ENCODE measurements at places on chromosomes 4 and X.

- no peak for DNase-seq
These were observed 9.0 kb upstream of the LONRF3 start for GRCh38 chrX:118965395-118965794.

DNA sequence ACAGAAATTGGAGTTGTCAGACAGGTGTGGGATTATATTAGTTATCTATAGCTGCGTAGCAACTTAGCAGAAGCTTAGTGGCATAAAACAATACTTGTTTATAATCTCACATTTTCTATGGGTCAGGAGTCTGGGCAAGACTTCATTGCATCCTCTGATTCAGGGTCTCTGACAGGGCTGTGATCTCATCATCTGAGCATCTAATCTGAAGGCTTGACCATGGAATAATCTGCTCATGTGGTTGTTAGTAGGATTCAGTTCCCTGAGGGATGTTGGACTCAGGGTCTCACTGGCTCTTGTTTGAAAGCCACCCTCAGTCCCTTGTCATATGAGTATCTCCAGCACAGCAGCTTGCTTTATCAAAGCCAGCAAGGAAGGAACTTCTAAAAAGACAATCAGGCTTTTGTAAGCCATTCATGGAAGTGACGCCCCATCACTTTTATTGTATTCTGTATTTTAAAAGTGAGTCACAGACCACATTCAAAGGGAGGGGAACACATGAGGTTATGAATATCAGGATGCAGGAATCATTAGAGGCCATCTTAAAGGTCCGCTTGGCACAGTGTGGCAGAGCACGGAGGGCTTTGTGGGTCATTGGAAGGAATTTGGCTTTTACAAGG is 37.2 kb upstream of the FAM9B start:
- no peak for DNase-seq

- DNase-seq = no peak
These were observed 208.6 kb upstream of the SLC7A11 start for GRCh38 chr4:138450546-138451275.

- DNase-seq = no peak
These were observed 196.8 kb upstream of the ATP6AP2 start for GRCh38 chrX:40383969-40384368.

DNA sequence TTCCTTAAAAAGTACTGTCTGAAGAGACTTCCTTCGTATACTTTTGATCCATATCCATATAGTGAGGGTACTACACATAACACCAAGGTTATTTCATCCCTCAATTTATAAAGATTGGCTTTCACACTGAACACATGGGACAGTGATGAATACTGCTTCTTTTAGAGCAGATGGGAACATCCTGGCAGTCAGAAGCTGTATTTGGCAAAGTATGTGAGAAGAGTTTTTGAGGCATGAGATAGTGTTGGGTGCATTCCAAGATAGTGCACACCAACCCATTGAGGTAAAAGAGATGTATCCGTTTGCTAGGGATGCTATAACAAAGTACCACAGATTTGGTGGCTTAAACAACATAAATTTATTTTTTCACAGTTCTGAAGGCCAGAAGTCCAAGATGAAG is 141.1 kb downstream of the MOSPD2 start:
- no peak for DNase-seq

GRCh38 chrX:70168238-70169188 is 8.8 kb upstream of the DGAT2L6 start:
- no peak for DNase-seq

GRCh38 chr4:27016551-27016950 is 155.9 kb downstream of the STIM2 start:
- DNase-seq = no peak

DNA sequence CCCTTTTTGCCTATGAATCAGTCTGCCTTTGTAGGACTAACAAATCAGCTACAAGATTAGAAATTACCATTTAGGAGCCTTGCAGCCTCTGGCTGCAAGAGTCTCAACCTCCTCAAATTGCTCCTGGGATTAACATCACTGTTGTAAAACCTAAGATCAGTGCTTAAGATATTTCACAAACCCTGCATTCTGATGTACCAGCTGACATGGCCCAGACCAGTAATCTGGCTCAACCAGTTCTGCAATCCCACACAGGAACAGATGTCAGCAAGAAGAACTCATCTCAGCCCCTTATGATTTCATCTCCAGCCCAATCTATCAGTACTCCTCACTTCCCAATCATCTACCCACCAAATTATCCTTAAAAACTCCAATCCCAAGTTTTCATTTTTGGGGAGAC is 32.5 kb upstream of the AADAT start:
- no peak for DNase-seq

- DNase-seq = no peak
These were observed 79.8 kb downstream of the APBB2 start for GRCh38 chr4:41134581-41134980.

GRCh38 chr4:71765821-71766383 is 18.0 kb downstream of the GC start:
- no peak for DNase-seq

GRCh38 chr4:116413222-116413621 is 672.2 kb downstream of the TRAM1L1 start:
- no peak for DNase-seq

- no peak for DNase-seq
These were observed 121.3 kb downstream of the HS6ST2 start for GRCh38 chrX:132837126-132837525.

DNA sequence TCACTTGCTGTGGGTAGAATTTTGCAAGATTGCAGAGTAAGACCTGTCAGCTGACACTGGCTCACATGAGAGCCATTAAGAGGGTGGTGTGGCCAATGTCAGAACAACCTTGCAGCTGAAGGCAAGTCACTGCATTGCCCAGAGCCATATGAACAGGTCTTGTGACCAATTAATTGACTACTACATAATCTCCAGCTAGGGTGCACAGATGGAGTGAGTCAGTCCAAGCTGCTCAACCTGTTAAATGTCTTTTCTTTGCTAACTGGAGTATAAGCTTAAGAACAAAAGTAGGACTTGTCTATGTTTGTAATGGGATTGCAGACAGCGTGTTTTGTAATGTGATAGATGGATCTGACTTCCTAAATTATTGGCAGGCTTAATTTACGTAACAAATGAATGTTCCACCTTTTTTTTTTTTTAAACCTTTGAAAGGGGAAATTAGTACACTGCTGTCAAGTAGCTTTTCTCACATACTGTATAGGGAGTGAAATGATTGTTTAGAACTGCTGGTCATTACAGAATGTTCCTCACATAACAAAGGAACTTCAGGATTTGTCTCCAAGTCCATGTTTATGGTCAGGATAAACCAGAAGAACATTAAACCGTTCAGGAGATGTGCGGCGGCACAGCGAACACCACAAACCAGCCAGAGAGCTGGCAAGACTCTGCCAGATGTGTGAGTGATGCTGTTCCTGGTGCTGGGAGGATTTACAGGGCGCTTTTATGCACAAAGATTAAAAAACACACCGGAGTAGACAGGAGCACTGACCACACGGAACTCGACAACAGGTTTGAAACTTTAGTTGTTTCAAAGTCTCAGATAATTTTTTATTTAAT is 37.0 kb downstream of the FNIP2 start:
- no peak for DNase-seq

GRCh38 chrX:11781734-11782370 is 23.8 kb downstream of the MSL3 start:
- DNase-seq = no peak

GRCh38 chrX:77740376-77740905 is 45.6 kb downstream of the ATRX start:
- DNase-seq = no peak

- no peak for DNase-seq
These were observed 115.9 kb upstream of the TEX13D start for GRCh38 chrX:124216396-124217115.

DNA sequence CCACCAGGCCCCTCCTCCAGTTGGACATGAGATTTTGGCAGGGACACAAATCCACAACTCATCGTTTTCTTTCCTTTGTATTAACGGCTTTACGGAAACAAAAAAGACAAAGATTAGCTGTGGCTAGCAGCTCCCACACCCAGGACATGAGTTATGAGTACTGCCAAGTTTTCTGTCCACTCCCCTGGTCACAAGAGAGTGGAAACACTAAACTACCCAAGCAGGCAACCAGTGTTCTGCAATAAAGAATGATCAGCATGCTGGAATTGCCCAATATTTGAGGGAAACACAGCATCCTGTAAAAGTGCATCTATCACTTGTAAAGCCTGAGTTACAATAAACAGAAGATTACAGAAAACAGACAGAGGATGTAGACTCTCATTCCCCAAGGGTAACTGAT is 358.4 kb downstream of the NLGN4X start:
- no peak for DNase-seq

GRCh38 chr4:62814510-62815047 is 1594.7 kb downstream of the TECRL start:
- no peak for DNase-seq

DNA sequence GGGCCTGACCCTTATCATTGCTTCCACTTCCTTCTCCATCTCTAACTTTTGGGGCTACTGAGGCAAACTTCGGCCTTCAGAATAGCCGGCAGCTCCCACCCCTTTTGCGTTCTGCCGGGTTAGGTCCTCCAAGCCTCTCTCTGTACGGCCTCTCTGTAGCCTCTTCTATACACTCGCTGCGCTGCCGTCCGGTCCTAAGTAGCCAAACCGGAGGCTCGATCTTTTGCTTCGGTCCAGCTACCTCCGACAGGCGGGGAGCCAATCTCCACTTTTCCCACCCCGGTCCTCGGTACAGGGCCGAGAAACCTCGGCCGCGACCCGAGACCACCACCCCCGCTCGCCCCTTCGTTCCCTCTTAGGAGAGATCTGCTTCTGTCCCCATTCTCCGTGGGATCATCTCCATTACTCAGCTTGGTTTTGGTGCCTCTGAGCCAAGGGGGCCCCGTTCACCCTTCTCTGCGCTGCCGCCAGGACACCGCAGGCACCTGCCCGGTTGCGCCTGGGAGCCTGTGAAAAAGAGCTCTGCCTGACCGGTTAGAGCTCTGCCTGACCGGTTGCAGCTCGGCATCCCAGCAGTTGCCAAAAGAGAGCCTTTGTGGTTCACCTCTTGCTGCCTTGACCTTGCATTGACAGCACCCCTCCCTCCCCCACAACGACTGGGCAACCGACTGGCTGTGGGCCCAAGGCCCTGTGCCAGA is 1.0 kb upstream of the HTR2C start:
- DNase-seq = no peak

Data from stimulated activated CD8-positive, alpha-beta memory T cell treated with anti-CD3 and anti-CD28 coated beads, Interleukin-4, amount 100 ng/mL, for 4 hours (primary cell).